ENCODE measurements at places on chromosomes 3 and 15.
A peak's percentile ranks its signal among the peaks of the same experiment; 100 is the strongest.

- DNase-seq: no peak
Measured at GRCh38 chr3:55159016-55159415, 231.2 kb upstream of the LRTM1 start.

- DNase-seq: no peak
Measured at GRCh38 chr3:144187531-144188210, 216.0 kb downstream of the DIPK2A start.

DNA sequence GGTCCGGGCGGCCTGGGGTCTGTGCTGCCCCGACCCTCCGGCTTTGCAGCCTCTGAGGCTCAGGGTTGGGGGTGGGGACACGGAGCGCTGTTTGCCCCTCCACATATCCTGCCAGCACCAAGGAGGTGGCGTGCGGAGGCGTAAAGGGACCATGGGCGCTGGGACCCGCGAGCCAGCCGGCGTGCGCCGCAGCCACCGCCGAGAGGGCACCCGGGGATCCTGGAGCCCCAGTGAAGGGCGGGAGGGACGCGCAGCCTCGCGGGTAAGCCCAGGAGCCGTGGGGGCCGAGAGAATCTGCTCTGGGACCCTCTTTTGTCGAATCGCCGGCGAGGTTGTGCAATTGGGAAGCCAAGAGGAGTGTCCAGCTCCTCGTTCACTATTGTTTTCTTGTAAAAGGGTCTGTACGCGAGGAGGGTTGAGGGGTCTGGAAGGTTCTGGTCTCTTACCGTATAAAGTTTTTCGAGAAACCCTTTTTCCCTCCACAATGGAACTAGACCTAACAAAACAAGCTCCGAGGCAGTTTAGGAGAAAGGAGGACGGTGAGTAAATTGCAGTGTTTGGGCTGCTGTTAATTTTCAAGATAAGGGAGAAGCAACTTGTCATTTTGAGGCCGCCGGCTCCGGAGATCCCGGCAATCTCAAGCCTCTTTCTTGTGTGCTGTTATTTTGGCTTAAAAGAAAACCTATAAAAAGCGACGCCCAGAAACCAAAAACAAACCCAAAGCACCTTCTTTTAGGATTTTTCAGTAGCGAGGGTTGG, 29.9 kb upstream of the ST3GAL6 start:
- no peak for DNase-seq

- no peak for DNase-seq
Measured at GRCh38 chr3:57017459-57017845, 43.0 kb upstream of the SPATA12 start.

DNA sequence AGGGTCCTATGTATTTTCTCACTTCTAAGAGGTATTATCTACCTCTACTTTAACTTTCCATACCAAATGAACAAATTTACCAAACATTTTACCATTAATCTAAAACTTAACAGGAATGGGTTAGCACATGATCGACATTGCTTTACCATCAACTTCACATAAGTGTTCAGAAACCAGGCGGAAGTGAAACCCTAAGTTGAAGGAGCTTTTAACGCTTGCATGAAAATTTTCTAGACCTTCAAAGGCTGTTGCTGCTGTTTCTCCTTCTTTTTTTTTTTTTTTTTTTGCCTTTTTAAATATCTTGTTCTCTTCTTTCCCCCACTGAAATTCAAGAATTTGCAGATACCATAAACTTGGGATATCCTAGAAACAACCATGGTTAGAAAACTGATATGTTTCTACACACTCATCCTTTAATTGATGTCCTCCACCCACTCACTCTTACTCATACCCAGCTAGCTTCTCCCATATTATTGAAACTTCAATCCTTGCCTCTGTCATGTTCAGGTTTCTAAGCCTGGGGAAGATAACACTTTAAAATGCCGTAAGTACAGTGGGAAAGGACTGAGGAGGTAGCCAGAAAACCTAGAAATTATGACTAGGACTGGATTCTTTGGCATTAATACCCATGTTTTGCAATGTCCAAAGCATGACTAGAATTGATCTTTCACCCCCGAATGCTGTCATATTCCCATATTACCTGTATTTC, 24.7 kb downstream of the MYO5A start:
- DNase-seq: no peak

DNA sequence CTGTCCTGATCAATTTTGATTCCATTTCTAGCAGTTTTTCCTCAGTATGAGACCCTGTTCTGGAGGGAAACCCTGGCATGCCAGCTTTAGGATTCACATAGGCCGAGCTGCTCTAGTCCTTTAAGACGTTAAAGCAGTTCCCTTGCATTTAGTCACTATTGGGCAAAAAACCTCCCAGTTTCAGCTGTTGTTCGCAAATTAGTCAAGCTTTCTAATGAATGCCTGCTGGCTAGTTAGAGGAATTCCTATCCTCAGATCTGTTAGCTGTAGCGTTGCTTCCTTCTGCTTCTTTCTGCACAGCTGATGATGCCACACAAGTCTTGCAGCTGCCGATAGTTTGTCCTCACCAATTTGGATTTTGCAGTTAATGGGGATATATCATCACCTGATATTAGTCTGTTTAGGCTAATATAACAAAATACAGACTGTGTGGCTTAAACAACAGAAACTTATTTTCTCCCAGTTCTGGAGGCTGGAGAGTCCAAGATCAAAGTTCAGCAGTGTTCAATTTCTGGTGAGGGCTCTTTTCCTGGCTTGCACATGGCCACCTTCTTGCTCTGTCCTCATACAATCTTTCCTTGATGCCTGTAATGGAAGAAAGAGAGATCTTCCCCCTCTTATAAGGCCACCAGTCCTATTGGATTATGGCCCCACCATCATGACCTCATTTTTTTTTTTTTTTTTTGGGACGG, 7.5 kb upstream of the UBL7 start:
- no peak for DNase-seq

GRCh38 chr3:62589078-62589477, 215.7 kb upstream of the FEZF2 start:
- DNase-seq: no peak

GRCh38 chr3:52983336-52983807, 62.5 kb downstream of the SFMBT1 start:
- peak; percentile 3 for DNase-seq

GRCh38 chr15:29066310-29066709, 180.5 kb downstream of the APBA2 start:
- DNase-seq: no peak

DNA sequence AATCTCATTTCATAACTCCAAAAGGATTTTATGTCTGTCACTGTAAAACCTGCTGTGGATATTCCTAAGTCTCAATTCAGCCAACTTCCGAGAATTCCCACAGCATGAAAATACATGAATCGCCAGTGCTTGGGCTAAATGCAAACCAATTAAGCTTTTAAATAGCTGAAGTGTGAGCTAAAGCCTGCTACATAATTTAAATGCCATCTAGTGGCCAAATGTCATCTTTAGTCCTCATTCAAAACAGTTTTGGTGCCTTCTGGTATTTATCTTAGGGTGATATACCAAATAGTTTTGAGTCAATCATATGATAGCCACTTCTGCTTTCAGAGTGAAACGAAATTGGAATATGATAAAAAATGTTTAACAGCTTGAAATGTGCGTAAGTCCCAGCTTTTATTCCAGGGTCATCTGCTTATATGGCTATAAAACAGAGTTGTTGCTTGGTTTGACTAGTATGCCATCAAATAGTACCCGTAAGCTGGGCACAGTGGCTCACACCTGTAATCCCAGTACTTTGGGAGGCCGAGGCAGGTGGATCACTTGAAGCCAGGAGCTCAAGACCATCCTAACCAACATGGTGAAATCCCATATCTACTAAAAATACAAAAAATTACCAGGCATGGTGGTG, 41.8 kb upstream of the CCNL1 start:
- DNase-seq: no peak

DNA sequence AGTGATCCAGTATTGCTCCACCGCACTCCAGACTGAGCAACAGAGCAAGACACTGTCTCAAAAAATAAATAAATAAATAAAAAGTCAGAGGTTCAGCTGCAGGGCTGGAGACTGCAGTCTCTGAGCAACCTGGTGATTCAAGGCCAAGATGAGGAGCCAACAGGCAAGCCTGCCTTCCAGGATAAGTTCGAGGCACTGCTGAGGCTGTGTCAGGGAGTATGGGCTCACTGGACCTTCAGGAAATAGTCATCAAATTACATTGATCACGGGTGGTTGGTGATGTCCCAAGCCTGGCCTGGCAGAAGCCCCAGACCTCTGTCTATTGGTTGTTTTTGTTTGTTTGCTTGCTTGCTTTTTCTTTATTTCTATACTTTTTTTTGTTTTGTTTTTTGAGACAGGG, 41.5 kb downstream of the IDH2 start:
- no peak for DNase-seq

DNA sequence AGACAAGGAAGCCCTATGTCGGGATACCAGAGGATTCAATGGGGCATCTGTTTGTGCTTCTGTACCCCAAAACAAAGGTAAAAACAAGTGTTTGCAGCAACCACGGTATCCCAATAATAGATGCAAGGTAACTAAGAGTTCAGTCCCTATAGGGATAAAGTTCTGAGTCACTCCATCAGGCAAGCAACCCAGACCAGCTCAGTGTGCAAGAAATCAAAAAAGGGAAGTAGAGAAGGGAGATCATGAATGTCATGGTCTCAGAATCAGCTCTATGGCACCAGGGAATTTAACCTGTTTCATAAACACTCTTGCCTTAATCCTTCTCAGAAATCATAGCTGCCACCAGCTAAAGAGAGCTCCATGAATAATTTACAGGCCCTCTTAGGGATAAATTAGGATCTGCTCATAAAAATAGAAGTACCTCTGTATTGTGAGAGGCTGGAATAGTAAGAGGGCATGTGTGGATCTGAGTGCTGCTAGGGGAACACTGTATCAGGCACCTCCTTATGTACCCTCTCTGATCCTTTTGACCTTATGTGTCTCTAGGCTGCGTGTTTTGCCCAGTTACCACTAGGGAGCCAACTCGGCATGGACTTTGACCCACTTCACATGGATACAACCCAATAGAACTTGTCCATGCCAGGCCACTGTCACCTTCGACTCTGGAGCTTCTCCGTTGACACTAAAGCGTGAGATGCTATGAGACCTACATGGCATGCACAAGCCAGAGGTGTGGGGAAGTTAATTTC, 754.6 kb downstream of the AGBL1 start:
- DNase-seq: no peak

GRCh38 chr15:85755942-85756341, 38.8 kb downstream of the KLHL25 start:
- DNase-seq: no peak

DNA sequence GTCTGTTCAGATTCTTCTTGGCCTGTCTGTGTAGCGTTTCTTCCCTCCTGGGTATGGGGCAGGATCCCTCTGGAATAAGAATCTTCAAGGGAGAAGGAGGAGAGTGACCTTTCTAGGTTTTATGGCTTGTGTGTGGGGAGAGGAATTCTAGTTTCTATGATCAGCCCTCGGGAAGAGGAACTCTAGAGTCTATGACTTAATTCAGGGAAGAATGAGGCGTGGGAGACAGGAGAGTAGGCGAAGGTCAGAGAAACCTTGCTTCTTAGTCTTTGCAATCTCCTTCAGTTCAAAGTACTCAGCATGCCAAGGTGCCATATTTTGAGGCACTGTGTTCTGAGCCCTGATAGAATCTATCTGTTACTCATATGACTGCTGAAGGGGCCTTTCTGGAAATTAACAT, 99.2 kb upstream of the C3orf80 start:
- DNase-seq: no peak

- no peak for DNase-seq
Measured at GRCh38 chr15:84973492-84974460, 7.9 kb upstream of the PDE8A start.

DNA sequence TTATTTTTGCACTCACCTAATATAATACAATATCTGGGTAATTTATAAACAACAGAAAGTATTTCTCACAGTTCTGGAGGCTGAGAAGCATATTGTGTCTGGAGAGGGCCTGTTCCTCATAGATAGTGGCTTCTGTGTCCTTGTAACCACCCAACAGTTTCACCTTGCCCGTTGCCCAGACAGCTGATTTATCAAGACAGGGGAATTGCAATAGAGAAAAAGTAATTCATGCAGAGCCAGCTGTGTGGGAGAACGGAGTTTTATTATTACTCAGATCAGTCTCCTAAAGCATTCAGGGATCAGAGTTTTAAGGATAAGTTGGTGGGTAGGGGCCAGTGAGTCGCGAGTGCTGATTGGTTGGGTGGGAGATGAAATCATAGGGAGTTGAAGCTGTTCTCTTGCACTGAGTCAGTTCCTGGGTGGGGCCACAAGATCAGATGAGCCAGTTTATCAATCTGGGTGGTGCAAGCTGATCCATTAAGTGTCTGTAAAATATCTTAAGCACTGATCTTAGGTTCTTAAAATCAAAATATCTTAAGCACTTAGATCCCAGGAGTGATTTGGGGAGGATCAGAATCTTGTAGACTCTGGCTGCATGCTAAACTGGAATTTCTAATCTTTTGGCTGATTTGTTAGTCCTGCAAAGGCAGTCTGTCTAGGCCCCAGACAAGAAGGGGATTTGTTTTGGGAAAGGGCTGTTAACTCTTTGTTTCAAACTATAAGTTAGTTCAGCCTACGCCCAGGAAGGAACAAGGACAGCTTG, 33.9 kb upstream of the C15orf39 start:
- no peak for DNase-seq

DNA sequence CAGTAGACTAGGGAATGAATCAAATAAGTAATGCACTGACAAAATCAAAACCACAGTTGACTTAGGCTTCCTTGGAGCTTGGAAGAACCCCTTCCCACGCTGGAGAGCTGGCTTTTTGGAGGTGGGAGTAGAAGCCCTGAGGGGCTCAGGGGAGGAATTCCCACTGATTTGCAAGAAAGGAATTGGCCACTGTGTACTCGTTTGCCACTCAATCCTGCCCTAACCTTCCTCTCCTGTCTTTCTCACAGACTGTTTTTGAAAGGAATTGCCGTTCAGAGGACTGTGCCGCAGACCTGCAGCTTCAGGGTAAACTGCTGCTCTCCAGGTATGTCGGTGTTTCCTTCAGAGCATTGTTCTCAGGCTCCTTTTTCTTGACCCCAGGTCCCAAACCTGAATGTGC, 208.2 kb upstream of the CTDSPL start:
- DNase-seq: no peak

GRCh38 chr15:81957698-81958097, 88.1 kb downstream of the MEX3B start:
- no peak for DNase-seq

DNA sequence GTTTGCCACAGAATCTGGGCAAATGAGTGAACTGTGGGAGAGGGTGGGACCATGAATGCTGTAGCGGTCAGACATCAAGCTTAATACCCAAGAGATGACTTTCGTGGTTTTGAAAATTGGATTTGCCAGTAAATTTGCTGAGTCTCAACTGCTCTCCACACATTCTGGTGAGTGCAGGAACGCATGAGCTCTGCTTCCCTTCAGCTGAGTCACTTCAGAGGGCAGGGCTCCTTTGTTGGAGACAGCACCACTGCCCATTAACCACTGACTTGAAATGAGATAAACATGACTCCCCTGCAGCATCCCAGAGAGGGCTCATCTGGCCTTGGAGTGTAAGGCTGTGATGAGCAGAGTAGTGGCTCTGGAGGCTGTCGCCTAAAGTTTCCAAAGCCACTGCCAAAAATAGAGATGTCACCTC, 22.6 kb downstream of the RARRES1 start:
- DNase-seq: no peak

Measured in stimulated activated CD4-positive, alpha-beta T cell treated with anti-CD3 and anti-CD28 coated beads, Interleukin-15, amount 100 ng/mL, for 1 hour (primary cell).